Endodermal cell (in vitro differentiated cells): ENCODE measurements at places on chromosomes 2 and 18. TPM values are rescaled to one million over a fixed set of nuclear protein-coding genes. Genes with fewer than 3 reads are reported as not detected.

ADGRF3 gene
- total RNA-seq, result 0.26 to 0.93 TPM (median 0.48 TPM) in 3 replicates

IL36RN gene
- total RNA-seq, result not detected in 3 replicates

DNA sequence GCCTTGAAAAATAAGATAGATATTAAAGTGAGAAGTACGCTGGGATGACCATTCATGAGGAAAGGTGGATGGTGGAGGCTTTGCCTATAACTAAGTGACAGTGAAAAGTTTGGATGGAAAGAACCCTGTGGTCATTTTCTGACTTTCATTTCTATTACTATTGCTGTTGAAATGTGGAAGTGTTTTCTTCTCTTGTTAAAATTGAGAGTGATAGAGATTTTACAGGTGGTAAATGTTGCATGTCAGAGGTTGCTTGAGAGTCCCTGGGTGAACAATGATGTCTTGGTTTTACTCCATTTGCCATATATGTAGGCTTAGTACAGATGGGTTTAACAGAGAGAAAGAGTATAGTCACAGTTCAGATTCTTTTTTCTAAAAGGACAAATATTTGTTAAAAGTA is 18.4 kb downstream of the NCOA1 start:
- no peak for DNase-seq

DCAF17 gene
- total RNA-seq, result 18.0 and 22.7 TPM in 2 replicates

DNA sequence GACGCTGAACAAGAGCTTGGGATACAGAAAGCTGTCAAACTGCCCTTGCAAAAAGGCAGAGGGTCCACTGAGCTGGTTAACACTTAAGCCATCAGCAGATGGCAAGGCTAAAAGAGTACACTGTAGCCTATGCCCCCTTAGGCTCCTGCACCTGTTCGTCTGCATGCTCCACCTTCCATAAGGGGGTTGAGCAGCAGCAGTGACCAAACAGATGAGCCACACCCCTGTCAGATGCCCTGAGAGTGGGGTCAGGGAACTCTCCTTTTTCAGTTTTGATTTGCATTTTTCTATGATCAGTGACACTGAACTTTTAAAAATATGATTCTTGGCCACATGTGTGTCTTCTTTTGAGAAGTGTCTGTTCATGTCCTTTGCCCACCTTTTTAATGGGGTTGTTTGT is 402.5 kb upstream of the FAM98A start:
- DNase-seq, result no peak
